ENCODE measurements at places on chromosomes 5 and 9.

DNA sequence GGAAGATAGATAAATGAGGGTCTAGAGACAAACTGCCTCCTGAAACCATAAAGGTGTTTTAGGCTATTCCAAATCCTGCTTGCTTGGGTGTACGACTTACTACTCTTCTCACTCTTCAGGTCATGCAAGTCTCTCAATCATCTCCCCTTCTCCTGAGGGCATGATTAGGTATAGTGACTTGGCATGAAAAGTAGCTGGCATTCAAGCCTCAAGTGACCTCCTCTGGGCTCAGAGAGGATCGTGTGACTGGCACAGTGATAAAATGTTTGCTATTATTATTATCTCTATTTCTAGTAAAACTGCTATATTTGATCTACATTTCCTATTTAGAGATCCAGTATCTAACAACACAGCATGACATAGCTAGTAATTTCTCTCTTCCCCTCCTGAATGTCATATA is 494.8 kb downstream of the SPOCK1 start:
- DNase-seq, result no peak

DNA sequence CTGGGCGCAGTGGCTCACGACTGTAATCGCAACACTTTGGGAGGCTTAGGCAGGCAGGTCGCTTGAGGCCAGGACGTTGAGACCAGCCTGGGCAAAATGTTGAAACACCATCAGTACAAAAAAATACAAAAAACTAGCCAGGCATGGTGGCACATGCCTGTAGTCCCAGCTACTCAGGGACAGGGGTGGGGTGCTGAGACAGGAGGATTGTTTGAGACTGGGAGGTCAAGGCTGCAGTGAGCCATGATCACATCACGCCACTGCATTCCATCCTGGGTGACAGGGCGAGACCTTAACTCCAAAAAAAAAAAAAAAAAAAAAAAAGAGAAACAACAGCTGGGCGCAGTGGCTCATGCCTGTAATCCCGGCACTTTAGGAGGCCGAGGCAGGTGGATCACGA is 23.7 kb downstream of the DCAF12 start:
- no peak for DNase-seq

DNA sequence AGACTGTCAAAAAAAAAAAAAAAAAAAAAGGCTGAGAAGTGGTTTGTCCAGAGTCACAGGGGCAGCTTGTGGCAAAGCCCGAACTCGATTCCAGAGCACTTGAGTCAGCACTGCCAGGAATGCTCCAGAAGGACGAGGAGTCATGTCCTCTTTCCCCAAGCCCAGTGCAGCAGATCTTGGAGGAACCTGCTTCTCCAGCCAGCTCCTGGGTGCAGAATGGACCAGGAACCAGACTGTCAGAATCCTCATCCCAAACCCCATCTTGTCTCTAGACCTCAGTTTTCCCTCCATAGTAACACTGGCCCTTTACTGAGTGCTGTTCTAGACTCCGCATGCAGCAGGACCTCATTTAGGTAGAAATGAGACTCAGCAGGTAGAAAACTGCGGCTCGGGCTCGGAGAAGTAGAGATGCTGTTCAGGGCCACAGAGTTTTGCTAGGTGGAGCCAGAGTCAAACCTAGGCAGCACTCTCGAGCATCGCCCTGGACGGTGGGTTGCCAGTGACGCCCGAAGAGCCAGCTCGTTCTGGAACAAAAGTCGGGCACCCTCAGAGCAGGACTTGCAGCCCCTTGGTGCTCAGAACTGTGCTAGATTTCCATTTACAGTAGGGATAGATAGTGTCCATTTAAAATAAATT is 15.4 kb downstream of the CD74 start:
- no peak for DNase-seq

GRCh38 chr9:114299286-114300152 is 23.4 kb upstream of the ORM1 start:
- no peak for DNase-seq

GRCh38 chr9:128049843-128050242 is 17.3 kb downstream of the NAIF1 start:
- no peak for DNase-seq

- DNase-seq, result no peak
These were observed 93.5 kb downstream of the F2RL2 start for GRCh38 chr5:76529464-76530344.

DNA sequence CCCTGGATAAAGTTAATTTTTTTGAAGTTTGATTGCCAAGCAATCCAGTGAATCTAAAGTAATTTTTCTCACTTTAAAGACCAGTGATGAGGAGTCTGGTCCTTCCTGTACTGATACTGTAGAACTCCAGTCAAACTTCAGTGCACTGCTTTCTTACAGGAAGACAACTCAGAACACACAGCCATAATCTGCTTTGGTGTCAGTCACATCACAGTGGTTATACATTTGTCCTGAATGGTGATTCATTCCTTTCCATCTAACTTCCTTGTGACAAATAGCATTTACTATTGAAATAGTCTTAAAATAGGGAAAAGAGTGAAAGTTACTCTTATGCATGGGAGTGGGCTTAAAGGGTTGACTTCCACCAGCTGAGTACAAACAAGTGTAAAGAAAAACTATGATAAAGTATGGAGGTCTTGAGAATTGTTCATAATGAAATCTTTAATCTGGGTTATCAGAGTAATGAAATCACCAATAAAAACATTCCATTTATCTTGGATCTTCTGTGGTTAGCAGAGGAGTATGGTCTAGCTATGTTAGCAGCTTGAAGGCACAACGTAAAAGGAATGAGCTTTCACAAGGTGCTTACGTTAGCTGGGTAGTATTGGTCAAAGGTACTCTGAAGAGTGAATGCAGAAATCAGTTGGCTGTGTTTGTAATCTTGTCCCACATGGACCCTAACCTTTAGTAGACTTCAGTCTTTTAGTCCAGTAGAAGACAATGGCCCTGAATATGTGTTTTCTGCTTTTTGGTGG is 41.5 kb downstream of the DCP2 start:
- DNase-seq, result peak; percentile 83

DNA sequence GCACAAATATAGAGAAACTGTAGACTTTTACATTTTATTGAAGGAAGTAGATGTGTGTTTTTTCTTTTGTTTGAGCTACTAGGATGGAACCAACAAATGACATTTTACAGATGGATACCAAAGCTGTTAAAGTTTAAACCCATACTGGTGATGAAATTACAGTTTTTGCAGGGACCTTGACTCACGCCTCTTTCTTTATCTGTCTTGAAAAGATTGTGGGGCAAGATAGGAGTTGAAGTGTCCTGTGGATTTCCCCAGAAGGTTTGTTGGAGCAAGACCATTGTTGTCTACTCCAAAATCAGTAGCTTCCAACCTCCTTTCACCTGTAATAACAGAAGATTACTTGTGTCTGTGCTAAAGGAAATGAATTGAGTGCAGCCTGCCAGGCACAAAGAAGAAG is 4.1 kb upstream of the C5orf63 start:
- no peak for DNase-seq

DNA sequence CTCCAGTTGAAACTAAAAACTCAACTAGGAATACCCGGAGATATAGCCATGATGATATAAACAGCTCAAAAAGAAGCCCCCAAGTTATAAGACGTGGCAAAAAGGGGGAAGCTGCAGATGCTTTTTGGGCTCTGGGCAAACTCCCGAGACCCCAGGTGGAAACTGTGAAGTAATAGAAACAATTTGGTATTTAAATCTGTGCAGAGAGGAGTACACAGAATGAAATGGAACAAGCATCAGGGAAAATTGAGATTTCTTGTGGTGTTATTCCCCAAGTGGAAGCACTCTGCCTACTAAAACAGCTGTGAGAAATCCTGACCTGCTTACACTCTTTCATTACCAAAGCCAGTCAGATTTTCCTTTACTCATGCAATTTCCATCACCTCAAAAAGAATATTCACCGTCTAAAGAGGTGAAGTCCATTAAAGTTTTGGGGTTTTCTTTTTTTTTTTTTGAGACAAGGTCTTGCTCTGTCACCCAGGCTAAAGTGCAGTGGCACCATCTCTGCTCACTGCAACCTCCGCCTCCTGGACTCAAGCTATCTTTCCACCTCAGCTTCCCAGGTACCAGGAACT is 23.5 kb downstream of the SAXO1 start:
- DNase-seq, result no peak
